GM04504 (cell line): ENCODE measurements at places on chromosomes 6 and 20.

- no peak for DNase-seq
These were observed 161.7 kb downstream of the ISM1 start for GRCh38 chr20:13382786-13383185.

DNA sequence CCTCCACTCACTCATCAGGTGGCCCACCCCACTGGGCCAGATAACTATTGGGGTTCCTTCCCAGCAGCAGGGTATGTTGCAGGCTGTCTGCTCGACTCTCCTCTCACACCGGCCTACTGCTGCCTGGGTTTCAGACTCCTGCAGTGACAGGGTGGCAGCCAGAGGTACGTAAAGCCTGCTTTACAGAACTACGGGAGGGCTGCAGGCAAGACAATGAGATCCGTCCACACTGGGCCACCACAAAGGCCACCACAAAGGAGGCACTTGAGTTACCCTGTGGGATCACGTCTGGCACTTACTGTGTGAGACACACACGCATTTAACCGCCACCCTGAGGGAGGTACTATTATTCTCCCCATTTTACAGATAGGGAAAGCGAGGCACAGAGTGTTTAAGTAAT lies 78.5 kb downstream of the NFATC2 start:
- no peak for DNase-seq

DNA sequence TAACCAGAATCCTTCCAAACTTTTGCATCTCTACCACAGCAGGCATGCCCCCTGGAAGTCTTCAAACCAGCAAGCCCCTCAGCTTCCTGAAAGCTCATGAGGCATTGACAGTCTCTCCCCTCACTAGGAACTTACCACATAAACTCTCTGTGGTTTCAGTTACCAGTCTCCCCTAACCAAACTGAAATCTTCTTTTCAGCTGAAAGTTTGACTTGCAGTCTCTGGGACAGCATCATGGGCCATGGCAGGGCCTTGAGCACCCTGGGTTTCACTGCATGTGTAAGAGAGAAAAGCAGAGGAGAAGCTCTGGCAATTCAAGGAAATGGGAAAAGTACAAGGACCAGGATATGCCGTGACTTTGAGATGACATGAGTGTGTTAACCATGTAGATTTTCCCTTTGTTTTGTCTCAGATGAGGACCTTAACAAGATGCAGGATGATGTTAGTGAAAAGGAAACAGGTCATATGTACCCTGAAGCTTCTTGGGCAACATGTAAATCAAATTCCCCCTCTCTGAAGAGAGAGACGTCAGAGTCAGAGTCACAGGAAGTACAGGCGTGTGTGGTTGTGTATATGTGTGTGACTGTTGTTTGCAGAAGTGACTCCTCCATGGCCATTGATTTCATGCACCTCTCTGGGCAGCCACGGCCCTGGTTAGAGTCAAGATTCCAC lies 106.3 kb downstream of the TNFRSF21 start:
- DNase-seq, result no peak

DNA sequence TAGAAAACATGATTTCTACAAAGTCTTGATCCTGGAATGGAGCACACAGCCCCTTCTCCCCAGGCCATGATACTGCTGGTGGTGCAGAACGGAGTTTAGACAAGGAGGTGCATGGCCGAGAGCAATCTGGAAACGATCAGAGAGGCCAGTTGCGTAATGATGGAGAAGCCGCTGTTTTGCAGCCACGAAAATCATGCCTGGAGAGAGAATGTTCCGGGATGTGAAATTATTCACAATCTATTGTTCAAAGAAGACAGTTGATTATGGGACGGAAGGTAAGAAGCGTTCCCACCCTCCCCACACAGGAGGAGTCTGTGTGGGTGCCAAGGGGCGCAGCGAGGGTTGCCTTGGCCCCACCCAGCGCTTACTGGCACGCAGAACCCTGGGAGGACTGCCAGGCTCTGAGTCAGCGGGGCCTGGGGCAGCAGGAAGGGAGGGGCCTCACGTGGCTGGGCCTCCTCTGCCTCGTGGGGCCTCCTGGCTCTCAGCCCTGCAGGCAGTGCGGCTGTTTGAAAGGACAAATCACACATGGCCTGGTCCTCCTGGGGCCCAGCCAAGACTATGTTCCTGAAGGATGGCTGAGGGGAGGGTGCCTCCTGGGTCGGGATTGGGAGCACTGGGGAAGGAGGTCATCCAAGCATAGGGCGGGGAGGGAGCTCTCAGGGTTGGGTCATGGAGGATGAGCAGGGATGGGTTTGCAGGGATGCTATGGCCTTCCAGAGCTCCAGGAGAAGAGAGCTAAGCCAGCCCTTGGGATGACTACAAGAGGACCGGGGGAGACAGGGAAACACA lies 8.7 kb upstream of the AP5S1 start:
- DNase-seq, result peak; percentile 99

DNA sequence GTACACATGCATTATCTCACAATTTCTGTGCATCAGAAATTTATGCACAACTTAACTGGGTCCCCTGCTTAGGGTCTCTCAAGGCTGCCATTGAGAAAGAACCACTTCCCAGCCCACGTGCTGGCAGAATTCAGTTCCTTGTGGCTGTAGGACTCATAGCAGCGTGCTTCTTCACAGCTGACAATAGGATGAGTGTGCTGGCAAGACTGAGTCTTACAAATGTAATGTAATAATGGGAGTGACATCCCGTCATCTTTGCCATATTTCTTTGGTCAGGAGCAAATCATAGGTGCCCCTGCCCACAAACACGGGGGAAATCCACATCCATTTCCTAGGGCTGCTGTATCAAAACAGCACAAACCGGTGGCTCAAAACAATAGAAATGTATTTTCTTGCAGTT lies 77.4 kb downstream of the FIG4 start:
- no peak for DNase-seq

DNA sequence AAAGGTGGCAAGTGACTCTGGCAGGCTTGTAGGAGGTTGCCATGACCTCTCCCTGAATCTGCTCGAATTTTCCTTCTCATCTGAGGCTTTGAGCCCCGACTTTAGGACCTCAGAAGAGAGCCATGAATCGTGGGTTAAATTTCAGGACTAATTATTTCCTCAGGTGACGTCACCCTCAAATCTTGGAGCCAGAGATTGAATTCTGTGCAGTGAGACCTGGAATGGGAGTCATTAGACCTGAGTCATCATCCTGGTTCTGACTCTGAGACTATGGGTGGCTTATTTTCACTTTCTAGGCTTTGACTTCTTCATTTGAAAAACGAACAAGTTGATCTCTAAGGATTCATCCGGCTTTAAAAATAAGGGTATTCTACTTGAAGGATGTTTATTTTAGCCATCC lies 48.5 kb upstream of the PDYN start:
- peak; percentile 35 for DNase-seq

DNA sequence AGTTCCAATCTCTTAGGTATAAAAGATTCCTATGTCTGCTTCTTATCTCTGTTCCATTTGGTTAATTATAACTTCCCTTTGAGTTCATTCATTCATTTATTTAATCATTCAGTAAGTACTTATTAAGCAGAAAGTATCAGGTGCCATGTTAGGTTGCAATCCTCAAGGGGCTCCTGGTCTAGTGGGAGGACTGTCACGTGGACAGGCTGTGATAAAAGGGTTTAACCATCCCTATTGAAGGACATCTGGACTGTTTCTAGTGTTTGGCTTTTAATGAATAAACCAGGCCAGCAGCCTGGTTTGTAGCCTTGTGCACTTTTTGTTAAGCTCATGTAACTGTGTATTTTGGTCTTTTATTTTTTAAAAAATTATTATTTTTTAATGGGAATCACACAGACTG lies 162.1 kb upstream of the OGFRL1 start:
- no peak for DNase-seq

- no peak for DNase-seq
These were observed 261.4 kb upstream of the PRDM1 start for GRCh38 chr6:105824732-105825131.

DNA sequence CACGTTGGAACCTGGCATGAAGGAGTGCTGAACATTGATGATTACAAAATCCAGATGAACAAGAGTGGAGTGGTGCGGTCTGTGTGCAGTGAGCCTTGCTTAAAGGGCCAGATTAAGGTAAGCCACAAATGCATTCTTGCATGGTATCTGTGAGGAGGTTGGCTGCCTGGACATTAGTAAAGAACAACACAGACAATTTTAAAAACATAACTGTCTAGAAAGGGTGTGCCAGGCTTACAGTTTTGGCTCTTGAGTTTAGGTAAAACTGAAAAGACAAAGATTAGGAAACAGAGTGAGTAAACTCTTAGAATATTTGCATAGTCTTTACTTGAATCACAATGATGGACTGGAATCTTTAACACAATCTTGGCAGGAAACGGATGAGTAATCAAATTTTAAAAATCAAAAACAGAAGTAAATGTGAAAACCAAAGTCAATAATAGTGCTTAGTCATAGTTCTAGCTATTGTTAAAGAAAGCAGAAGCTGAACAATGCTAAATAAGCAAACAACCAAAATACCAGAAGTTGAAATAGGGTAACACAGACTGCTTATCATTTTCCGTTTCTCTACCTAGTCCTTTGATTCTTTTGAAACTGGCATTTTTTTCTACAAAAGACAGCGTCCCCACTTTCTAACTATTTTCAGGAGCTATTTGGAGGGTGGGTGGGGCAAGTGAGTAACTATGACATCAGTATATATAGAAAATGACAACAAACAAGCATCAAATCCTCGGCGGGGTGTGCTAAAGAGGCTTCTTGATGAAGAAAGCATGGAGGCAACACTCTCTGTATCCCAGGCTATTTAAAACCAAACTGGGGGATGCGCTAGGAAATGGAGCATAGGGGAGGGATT lies 185.8 kb upstream of the RAB32 start:
- DNase-seq, result peak; percentile 73

GRCh38 chr6:122995921-122996793 lies at the start of gene CLVS2:
Gene CLVS2, plus strand, starts transcription at chr6:122996235. Its CDS starts 1,543 bp downstream, at chr6:122997778.
- peak; percentile 1 for DNase-seq

DNA sequence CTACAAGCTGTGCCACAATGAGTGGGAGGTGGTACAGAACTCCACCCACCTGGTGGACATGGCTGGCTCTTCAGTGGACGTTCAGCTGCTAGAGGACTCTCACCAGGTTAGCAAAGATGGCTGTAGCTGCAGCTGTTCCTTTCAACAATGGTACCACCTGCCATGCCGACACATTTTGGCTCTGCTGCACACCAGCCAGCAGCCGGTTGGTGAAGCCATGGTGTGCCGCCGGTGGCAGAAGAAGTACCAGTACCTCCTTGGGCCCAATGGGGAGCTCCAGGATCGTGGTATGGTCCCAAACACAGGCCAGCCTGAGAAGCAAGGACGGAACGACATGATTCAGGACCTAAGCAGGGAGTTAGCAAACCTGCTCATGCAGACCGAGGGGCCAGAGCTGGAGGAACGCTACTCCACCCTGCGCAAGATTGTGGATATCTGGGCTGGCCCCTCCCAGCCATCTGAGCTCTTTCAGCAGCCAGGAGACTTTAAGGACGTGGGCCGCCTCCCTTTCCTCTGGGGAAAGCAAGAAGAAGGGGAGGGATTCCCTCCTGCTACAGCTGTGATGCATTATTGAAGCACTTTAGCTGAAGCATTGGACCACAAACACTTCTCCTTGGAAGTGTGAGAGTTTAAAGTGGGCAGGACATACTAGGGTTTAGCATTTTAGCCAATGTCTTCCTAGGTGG lies 2.8 kb upstream of the ZSWIM1 start:
- DNase-seq, result no peak

DNA sequence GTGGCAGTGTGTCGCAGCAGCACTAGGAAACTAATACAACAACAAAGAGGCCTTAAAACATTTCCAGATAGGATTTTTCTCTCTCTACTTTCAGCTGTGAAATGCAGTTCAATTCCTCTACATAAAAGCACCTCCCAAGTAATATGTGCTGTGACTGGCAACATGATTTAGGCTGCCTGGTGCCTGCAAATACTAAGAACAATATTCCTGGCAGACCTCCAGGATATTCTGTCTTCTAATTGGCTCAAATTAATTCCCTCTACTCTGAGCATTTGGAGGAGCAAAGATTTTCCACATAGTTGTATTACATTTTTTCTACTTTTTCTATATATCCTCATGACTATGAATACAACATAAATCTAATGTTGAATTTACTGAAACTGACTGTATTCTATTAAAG lies 33.2 kb downstream of the SCGN start:
- DNase-seq, result no peak

GRCh38 chr20:6339176-6339575 lies 216.3 kb upstream of the FERMT1 start:
- no peak for DNase-seq

DNA sequence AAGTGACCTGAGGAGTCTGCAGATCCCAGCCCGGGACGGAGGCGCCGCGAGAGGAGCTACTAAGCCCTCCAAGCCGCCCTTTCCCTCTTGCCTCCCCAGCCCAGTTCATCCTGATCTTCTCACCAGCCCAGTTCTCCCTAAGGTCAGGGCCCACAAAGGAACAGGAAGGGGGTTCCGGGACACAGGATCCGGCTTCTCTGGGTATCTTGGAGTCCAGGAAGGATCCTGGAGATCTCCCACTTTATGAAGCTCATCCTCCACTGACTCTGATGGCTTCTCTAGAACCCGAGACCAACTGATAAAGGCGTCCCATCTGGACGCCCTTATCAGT lies 36.9 kb upstream of the HLA-C start:
- DNase-seq, result no peak

GRCh38 chr20:37362231-37362792 lies 16.4 kb downstream of the SRC start:
- no peak for DNase-seq

GRCh38 chr20:36435592-36436541 lies 105.5 kb upstream of the MYL9 start:
- no peak for DNase-seq

- no peak for DNase-seq
These were observed 33.2 kb upstream of the SHLD1 start for GRCh38 chr20:5716953-5717352.

DNA sequence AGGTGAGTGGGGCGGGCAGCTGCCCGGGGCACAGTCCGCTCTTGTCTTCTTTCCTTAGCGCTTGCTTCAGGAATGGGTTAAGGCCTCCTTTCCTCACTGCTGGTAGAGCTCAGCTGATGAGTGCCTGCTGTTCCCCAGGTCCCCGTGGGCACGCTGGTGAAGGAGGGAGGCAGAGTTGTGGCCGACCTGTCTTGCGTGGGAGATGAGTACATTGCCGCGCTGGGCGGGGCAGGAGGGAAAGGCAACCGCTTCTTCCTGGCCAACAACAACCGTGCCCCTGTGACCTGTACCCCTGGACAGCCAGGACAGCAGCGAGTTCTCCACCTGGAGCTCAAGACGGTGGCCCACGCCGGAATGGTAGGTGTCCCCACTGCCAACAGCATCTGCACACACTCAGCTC lies 15.7 kb downstream of the MTG2 start:
- no peak for DNase-seq

- DNase-seq, result no peak
These were observed 27.1 kb upstream of the BEND6 start for GRCh38 chr6:56927538-56928453.

- no peak for DNase-seq
These were observed 4.1 kb upstream of the GFOD1 start for GRCh38 chr6:13491538-13491937.

- no peak for DNase-seq
These were observed 209.7 kb upstream of the TENT5A start for GRCh38 chr6:81962198-81962597.

- no peak for DNase-seq
These were observed 412.8 kb downstream of the CDC5L start for GRCh38 chr6:44800171-44800783.
